Activated B cell treated with CpG ODN at 0.5 μM for 24 hours (primary cell): ENCODE measurements at places on chromosomes 4 and X. TPM values are rescaled to one million over a fixed set of nuclear protein-coding genes. Genes with fewer than 3 reads are reported as not detected.

DNA sequence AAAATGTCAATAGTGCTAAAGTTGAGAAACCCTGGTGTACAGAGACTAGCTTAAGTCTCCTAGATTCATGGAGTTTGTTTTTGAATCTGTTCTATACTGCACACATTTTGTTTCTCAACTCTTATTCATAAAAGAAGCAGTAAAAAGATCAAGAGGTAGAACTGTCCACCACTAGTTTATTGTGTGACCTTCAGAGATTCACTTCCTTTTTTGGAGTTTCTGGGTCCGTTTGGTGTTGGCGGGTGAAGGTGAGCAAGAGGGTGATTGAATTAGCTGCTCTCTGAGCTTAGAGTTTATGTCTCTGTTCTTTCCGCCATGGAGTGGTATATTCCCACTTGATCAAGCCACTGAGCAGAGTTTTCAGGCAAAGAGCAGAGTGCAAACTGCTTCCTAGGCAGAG is 21.4 kb upstream of the PLAC1 start:
- no peak for DNase-seq
- no peaks in the 10 kb centered on the region for H3K4me1 ChIP-seq
- H3K36me3 ChIP-seq: no peaks in the 10 kb centered on the region

DNA sequence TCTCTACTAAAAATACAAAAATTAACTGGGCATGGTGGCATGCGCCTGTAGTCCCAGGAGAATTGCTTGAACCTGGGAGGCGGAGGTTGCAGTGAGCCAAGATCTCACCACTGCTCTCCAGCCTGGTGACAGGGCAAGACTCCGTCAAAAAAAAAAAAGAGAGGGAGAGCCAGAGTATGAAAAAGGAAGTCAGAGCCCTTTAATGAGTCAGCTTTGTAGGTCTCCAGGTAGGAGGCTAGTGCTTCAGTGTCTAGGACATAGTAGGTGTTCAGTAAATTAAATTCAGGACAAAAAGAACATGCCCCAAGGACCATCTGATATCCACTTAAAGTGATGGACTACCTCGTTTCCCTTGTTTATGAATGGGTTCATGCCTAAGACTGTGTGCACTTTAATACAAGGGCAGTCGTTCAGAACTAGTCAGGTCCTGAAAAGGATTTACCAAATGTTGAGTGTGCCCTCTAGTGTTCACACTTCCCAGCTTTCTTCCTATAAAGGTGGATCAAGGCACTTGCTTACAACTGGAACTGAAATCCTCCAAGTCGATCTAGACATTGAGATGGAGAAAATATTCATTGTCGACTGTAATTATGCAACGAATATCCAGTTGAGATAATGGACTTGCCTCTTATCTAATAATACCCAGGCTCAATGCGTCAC is 29.0 kb downstream of the F9 start:
- H3K27me3 ChIP-seq: no peaks in the 10 kb centered on the region
- H3K4me3 ChIP-seq: no peak overlapping the region
- DNase-seq: no peak
- H3K27ac ChIP-seq: no peak overlapping the region
- H3K4me1 ChIP-seq: peaks cover 6% of the 10 kb centered on the region

DNA sequence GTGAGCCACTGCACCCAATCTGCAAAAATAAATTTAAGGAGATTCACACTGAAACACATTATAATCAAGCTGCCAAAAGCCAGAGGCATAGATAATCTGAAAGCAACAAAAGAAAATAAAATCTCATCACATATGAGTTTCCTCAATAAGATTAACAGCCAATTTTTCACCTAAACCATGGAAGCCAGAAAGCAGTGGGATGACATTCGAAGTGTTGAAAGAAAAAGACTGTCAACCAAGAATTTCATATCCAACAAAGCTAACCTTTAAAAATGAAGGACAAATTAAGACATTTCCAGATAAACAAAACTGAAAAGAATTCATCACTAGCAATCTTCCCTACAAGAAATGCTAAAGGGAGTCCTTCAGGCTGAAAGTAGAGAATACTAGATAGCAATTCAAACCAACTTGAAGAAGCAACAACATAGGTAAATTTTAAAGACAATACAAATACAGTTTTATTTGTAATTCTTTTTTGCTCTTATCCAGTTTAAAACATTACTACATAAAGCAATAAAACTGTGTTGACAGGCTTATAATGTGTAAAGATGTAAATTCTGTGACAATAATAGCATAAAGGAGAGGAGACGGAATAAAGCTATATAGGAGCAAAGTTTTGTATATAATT is 23.1 kb upstream of the KLHL8 start:
- no peak overlapping the region for H3K4me3 ChIP-seq
- no peaks in the 10 kb centered on the region for H3K4me1 ChIP-seq
- H3K27ac ChIP-seq: no peak overlapping the region
- no peak for DNase-seq
- H3K36me3 ChIP-seq: no peaks in the 10 kb centered on the region
- peaks cover 8% of the 10 kb centered on the region for H3K27me3 ChIP-seq

DNA sequence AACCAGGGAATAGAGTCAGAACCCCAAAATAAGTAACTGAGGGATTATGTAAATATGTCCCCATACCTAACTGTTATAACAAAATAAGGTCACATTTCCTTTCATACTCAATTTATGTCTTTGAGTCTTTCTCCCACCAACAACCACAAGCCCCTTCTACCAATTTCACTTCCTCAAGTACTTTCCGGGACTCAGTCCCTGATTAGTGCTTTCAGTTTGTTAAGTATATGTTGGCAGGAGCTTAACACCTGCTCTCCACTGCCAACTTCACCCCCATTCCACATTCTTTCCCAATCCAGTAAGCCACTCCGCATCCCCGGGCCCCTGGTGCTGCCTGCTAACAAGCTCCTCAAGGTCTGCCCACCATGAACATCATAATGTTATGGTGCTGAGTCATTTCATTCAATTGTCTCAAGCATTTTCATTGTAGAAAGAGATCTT is 71.3 kb upstream of the SPRY1 start:
- H3K4me3 ChIP-seq: peak overlapping the region; percentile 61
- DNase-seq: peak; percentile 17
- H3K27me3 ChIP-seq: no peaks in the 10 kb centered on the region
- H3K36me3 ChIP-seq: peaks cover 4% of the 10 kb centered on the region
- H3K27ac ChIP-seq: peak overlapping the region; percentile 72

DNA sequence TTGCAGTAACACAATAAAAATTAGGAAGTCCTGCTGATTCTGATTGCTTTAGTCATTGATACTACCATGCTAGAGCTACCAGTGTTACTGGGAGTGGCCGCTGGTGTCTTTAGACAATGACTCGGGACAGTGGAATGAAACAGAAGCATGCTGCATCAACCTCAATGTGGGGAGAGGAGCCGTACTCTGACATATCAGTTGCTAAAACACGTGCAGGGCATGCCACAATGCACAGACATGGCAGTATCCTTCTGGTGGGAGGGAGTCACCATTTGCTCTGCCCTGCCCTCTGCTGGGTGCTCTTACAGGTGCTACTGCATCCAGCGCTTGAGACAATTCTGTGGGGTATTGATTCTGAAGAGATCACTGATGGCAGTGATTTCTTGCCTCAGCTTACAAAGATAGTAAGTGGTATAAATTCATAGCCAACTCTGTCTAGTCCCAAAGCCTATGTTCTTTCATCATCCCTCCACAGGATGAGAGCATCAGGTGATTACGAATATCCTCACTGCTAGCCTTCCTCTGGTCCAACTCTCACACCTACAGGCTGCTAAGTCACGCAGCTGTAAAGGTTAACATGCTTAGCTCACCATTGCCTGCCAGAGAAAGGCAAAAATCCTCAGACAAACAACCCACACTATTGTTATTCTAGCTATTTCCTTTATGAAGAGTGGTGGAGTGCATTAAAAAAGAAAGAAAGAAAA is 43.7 kb downstream of the NSG1 start:
- H3K4me1 ChIP-seq: no peaks in the 10 kb centered on the region
- no peak overlapping the region for H3K27ac ChIP-seq
- no peak overlapping the region for H3K4me3 ChIP-seq

Gene FOXR2
- total RNA-seq: not detected in 2 replicates

Gene GBA3
- not detected in 2 replicates for total RNA-seq

DNA sequence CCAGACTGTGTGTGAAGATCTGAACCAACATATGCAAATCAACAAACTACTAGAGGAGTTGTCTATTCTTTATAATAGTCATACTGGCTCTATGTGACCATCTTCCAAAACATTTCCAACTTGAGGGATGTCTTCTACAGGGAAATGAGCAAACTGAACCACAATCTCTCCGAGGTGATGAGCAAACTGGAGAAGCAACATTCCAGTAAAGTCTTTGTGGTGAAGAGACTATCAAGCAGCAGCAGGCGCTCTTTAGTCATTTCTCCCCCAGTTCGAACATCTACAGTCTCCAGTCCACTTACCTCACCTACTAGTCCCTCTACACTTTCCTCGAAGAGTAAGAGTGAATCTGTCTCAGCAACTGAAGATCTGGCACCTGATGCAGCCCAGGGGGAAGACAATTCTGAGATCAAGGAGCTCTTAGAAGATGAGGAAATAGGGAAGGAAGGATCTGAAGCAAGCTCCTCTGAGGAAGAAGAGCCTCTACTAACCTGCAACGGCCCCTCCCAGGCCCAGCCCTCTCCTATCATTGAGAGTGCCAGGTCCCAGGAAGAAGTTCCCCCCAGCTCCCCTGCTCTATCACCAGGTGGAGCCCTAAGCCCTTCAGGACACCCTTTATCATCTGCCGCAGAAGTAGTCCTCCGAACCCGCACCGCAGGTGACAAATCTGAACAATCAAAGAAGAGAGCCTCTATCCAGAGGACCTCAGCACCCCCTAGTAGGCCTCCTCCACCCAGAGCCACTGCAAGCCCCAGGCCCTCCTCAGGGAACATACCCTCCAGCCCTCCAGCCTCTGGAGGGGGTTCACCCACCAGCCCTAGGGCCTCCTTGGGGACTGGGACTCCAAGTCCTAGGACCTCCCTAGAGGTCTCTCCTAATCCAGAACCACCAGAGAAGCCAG is 98.1 kb downstream of the HNRNPD start:
- H3K4me1 ChIP-seq: peaks cover 52% of the 10 kb centered on the region
- DNase-seq: no peak
- H3K4me3 ChIP-seq: peak overlapping the region; percentile 63
- peak overlapping the region; percentile 72 for H3K27ac ChIP-seq

Gene UBA1
- 229 and 235 TPM in 2 replicates for total RNA-seq

Gene MTM1
- 22.0 and 24.4 TPM in 2 replicates for total RNA-seq

Gene ARL9
- total RNA-seq: 0.22 TPM in 1 of 2 replicates, not detected in the other

Gene HPF1
- 17.9 and 19.5 TPM in 2 replicates for total RNA-seq

GRCh38 chr4:181312066-181312465 is 931.1 kb upstream of the TENM3 start:
- no peaks in the 10 kb centered on the region for H3K36me3 ChIP-seq
- no peaks in the 10 kb centered on the region for H3K4me1 ChIP-seq
- DNase-seq: no peak
- no peaks in the 10 kb centered on the region for H3K27me3 ChIP-seq
- no peak overlapping the region for H3K27ac ChIP-seq

GRCh38 chrX:7086384-7086783 is 61.1 kb upstream of the STS start:
- peaks cover 84% of the 10 kb centered on the region for H3K4me1 ChIP-seq
- no peak overlapping the region for H3K27ac ChIP-seq
- H3K27me3 ChIP-seq: no peaks in the 10 kb centered on the region
- no peak for DNase-seq

- no peaks in the 10 kb centered on the region for H3K27me3 ChIP-seq
- no peak overlapping the region for H3K4me3 ChIP-seq
- no peak overlapping the region for H3K27ac ChIP-seq
- DNase-seq: no peak
- H3K36me3 ChIP-seq: no peaks in the 10 kb centered on the region
Observed at GRCh38 chrX:115147220-115147619, 42.0 kb upstream of the RBMXL3 start.

GRCh38 chrX:143580266-143580665 is 55.6 kb downstream of the SLITRK4 start:
- H3K27me3 ChIP-seq: no peaks in the 10 kb centered on the region
- H3K27ac ChIP-seq: no peak overlapping the region
- H3K4me3 ChIP-seq: no peak overlapping the region
- H3K36me3 ChIP-seq: no peaks in the 10 kb centered on the region
- no peak for DNase-seq

Gene NDP
- total RNA-seq: not detected in 2 replicates

GRCh38 chr4:126215759-126216158 is 901.0 kb downstream of the FAT4 start:
- H3K4me3 ChIP-seq: no peak overlapping the region
- H3K27ac ChIP-seq: no peak overlapping the region
- no peaks in the 10 kb centered on the region for H3K27me3 ChIP-seq
